Urothelium cell line (cell line): ENCODE measurements at places on chromosomes 7 and 10.

DNA sequence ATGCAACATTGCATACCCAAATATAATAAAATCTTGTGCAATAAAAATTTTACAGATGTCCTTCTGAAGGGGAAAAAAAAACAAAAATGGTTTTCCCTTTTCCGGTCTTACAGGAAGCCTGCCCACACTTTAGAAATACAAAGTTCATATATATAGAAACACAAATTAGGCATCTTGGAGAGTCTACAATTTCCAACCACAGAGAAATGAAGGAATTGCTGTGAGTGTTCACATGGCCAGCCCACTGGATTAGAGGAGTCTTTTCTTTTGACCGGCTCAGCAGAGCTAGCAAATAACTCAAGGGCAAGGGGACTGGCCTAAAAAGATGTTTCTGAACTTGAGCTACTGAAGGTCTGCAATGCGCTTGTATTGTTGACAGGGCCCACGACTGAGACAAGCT lies 92.4 kb downstream of the GLI3 start:
- no peak for DNase-seq

DNA sequence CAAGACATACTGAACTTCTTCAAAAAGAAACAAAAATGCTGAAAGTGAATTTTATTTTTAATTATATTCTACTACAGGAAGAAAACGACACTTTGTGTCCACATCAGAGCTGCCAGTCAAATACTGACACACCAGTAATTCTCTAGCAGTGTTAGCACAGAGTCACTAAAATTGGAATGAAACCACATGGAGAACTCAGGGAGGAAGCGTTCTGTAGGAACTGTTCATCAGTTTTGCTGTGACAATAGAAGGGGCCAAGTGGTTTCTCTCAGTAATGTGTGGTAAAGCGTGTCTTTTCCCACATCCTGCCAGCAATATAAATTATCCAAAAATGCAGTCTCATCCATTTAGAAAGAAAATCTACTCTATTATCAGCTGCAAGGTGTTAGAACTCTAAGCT lies 683.3 kb downstream of the GRM8 start:
- no peak for DNase-seq

GRCh38 chr7:33556472-33556871 lies 348.9 kb upstream of the BMPER start:
- no peak for DNase-seq

GRCh38 chr7:40711706-40712105 lies 576.9 kb downstream of the SUGCT start:
- DNase-seq = no peak

- DNase-seq = no peak
These were observed 3.7 kb upstream of the ZNF800 start for GRCh38 chr7:127396184-127396583.

DNA sequence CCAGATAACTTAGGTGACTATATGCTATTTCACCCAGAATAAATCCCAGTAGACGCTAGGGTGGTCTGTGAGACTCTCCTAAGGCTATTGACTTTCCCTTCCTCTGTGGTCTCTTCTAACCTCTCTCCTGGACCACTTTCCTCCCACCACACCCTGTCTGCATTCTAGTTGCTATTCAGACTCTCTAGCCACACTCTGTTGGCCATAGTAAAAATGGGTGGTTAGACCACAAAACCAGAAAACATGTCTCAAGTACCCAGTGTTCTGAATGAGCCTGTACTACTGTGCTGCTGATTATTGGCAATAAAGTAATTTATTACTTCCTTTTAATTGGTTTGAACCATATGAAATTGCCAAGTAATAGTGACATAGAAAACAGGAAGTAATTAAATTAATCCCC lies 240.8 kb downstream of the KIF20B start:
- DNase-seq = no peak

DNA sequence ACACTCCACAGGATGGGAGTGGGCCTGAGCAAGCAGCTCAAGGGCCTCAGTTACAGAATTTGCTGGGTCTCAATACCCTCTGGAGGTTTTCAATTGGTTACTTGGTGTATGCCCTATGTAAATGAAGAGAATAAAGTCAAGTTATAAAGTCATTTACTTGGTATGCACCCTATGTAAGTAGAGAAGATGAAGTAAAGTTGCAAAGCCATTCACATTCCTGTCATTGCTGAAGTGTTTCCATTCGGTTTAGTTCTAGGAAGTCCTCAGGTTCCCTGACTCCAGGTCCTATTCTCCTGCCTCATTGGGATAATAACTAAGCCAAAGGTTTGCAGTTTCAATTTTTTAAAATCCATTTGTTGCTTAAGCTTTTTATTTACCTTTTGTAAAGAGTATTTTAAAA lies 272.6 kb upstream of the NPSR1 start:
- DNase-seq = no peak

GRCh38 chr7:151699147-151699927 lies 177.6 kb downstream of the PRKAG2 start:
- peak; percentile 49 for DNase-seq

GRCh38 chr7:117588352-117588794 lies 108.5 kb downstream of the CFTR start:
- DNase-seq = no peak

DNA sequence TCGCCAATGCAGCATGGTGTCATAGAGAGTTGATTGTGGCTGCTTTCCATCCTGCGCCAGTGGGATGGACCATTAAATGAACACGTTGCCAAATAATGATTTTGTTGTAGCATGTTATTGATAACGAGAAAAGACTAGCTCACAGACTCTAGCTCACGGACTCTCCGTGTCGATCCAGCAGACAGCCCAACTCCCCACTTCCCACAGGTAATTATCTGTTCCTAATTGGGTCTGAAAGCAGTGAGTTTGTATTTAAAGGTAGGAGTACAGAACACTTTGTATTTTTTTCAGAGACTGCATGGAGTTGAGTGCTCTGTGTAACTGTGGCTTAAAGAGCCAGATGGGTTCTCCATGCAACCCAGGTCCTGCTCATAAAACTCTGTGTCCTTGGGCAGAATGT lies 1250.5 kb downstream of the TYW1 start:
- DNase-seq = no peak

- no peak for DNase-seq
These were observed 1.2 kb downstream of the DBF4 start for GRCh38 chr7:87877366-87878040.

DNA sequence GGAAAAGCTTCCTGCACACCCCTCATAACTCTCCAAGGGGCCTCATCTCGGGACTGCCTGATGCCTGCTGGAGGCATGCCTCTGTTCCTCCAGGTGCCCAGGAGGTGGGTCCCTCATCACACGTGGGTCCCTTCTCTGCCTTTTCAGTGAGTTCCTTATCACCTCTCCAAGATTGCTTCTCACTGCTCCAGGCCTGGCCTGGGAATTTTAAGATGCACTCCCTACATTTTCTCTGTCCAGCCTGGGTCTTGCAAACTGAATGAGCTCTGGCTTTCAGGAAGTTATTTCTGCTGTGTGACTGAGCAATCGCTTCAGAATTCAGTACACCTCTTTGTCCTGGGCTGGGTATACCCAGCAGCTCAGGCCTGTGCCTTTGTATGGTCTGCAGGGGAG lies 43.8 kb downstream of the LRRC18 start:
- DNase-seq = no peak

DNA sequence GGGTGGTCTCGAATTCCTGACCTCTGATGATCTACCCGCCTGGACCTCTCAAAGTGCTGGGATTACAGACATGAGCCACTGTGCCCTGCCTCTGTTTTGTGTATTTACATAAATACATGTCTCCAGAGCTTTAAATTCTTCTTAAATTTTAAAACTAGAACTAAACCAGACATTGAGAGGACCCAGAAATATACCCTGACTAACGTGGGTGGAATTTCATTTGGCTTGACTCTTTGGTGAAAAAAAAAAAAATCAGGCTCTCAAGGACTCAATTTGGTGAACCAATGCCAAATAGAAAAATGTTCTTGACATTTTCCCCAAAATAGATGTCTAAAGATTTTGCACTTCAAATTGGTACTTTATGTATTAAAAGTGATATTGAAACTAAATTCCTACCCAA lies 16.6 kb upstream of the FAS start:
- no peak for DNase-seq

DNA sequence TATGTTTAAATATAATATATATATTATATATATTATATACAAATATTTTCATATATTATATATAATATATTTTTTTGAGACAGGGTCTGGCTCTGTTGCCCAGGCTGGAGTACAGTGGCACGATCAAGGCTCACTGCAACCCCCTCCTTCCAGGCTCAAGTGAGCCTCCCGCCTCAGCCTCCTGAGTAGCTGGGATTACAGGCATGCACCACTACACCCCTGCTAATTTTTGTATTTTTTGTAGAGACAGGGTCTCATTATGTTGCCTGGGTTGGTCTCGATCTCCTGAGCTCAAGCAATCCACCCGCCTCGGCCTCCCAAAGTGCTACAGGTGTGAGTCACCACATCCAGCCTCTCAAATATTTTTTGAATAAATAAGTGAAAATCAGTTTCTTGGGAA lies 215.5 kb downstream of the GATA3 start:
- DNase-seq = no peak

DNA sequence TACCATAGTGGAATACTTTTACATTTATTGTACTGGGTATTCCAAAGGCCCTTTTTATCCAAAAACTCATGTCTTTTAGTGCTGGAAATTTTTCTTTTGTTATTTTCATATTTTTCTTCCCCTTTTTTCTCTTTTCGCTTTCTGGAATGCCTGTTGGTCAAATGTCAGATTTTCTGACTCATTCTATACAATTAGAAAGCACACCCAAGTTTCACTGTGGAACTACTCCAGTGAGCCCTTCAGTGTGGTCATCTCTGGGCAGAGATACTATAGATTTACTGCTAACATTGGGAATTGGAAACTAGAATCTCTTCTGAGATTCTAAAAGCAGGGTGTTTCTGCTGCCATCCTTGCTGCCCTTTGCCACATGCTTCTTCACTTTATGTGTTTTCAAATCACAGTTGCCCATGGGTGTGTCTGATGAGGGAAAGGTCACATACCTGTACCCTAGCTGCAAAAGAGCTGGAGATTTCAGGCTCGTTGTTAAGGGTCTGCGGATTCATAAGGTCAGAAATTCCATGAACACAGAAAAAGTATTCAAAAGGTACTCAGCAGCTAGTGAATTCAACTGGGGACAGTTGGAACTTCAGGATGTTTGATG lies 5.6 kb upstream of the WASL start:
- no peak for DNase-seq

DNA sequence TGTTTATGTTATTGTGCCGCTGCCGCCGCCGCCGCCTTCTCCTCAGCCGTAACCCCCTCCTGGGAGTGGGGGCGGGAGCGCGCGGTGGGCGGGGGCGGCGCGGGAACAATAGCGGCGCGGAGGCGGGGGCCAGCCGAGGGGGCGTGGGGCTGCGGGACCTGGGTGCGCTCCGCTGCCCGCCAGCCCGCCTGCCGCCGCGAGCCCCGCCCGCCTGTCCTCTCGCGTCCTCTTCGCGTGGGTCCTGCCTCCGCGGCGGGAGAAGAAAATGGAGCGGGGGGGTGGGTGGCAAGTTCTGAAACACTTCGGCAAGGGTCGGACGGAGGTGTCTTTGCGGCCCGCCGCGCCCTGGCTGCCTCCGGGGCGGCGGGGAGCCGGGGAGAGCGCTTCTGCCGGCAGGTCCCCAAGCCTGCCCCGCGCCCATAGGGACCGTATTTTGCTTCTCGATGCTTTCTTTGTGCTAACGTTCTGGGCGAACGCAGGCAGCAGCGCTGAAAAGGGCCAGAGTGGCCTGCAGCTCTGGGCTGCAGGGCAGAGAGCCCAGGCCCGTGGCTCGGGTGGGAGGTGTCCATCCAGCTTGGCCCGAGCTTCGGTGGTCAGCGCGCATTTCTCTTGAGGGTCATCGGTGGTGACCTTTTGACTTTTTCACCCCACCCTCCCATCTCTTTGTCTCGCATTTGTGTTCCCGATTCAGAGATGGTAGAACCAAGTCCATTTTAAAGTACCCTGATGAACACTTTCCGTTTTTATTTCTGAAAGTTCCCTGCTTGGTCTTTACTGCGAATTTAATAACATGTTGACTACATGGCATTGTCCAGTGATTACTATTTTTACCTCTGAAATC lies 613 bp downstream of the MAPK8 start:
- peak; percentile 81 for DNase-seq

DNA sequence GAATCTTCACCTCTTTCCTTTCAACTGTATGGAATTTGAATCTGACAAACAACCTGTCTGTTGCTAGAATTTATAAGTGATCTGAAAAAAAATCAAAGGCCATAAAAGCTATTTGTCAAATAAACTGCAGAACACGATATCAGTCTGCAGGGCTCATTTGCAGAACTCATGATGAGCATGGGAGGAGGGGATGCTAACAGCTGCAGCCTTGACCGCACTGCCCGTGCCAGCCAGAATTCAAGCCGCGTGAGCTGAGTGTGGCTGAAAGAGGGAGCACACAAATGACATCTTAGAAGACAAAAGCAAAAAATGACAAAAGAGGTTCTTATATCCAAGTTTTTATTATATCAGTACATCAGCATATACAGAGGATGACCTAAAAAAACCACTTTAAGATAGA lies 15.7 kb downstream of the LRRTM3 start:
- no peak for DNase-seq

GRCh38 chr10:33136781-33137180 lies 178.8 kb upstream of the ITGB1 start:
- DNase-seq = peak; percentile 49

GRCh38 chr7:156675721-156676120 lies 35.1 kb downstream of the RNF32 start:
- DNase-seq = no peak

GRCh38 chr10:114623661-114624294 lies 34.3 kb downstream of the ABLIM1 start:
- DNase-seq = peak; percentile 78

DNA sequence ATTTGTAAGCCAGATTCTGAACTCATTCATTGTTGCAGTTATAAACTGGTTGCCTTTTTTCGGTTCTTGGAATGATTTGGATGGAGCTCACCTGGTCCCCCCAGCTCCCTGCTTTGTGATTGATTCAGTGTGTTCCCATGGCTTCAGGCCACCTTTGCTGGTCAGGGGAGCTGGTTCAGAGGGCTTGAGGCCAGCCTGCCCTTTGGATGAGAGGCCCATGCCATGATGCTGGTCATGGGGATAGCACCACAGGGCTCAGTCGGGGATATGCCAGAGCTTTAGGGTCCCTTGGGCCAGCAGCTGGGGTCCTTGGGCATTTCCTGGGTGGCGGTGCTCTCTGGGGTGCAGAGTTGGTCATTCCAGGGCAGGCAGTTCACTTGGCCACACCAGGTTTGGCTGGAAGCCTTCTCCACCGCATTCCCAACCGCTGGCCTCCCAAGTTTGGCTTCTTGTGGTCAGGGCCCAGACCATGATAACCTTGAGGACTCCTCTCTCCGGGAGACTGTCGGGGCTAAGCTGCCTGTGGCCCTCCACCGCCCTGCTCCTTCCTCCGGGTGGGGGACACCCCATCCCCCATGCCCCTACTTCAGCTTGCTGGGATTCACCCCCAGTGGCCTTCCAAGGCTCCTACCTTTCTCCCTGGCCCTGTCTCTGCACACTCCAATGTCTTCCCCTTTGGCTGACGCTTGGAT lies 65.1 kb downstream of the MGMT start:
- DNase-seq = peak; percentile 18

DNA sequence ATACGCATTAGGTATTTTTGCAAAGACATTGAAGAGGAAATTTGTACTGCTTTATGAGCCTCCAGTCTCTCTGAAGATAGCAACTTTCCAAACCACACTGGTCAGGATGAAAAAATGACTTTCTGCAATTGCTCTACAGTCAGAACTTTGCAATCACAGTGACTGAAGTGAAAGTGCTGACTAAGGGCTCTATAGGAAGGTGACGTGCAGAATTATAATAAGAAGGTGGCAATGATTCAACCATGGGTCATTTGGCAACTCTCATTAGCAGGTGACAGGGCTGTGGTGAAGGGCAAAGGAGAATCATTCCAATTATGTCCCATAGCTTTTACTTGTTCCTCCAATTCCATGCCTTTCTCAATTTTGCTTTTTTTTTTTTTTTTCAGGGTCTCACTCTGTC lies 311.0 kb downstream of the ANKRD30A start:
- no peak for DNase-seq
